Right ventricle myocardium superior (tissue), 1 donor: ENCODE measurements at places on chromosomes 1 and 21. TPM values are rescaled to one million over a fixed set of nuclear protein-coding genes. Genes with fewer than 3 reads are reported as not detected.

The PFDN2 gene
- total RNA-seq: 62.3 TPM

The HHIPL2 gene
- total RNA-seq: not detected

The PRMT2 gene
- total RNA-seq: 49.8 TPM

The SLC37A1 gene
- total RNA-seq: 3.8 TPM

The PPM1J gene
- total RNA-seq: 4.7 TPM

The STYXL2 gene
- total RNA-seq: 121 TPM

The PAX7 gene
- total RNA-seq: not detected

The DMRTA2 gene
- not detected for total RNA-seq

The GORAB gene
- 6.6 TPM for total RNA-seq

The KLHDC9 gene
- 4.7 TPM for total RNA-seq

The RPTN gene
- not detected for total RNA-seq

The CD247 gene
- total RNA-seq: 0.54 TPM

The CDC42BPA gene
- total RNA-seq: 40.5 TPM

The WNT9A gene
- total RNA-seq: 0.59 TPM

The TOR3A gene
- 10.1 TPM for total RNA-seq

The NGF gene
- 4.0 TPM for total RNA-seq

The TTC22 gene
- not detected for total RNA-seq

The FCER1G gene
- total RNA-seq: 21.5 TPM

The LMX1A gene
- not detected for total RNA-seq

The LAMC2 gene
- 4.0 TPM for total RNA-seq

The DAB1 gene
- total RNA-seq: 3.8 TPM

The SYPL2 gene
- total RNA-seq: 28.9 TPM

The PLEKHA6 gene
- 20.0 TPM for total RNA-seq

The PLA2G2A gene
- total RNA-seq: 154 TPM

The LRRC53 gene
- not detected for total RNA-seq

The PPCS gene
- 30.2 TPM for total RNA-seq

The TP73 gene
- not detected for total RNA-seq

The DMRTB1 gene
- total RNA-seq: not detected

The DUSP10 gene
- total RNA-seq: 4.5 TPM

The OR2T2 gene
- total RNA-seq: not detected

The COL6A2 gene
- 191 TPM for total RNA-seq

The AVPR1B gene
- total RNA-seq: not detected

The CLDN19 gene
- total RNA-seq: not detected

The REN gene
- not detected for total RNA-seq

The CBR3 gene
- total RNA-seq: 2.1 TPM

The DTL gene
- total RNA-seq: 0.43 TPM

The MPZ gene
- 4.8 TPM for total RNA-seq

The BMP8B gene
- 0.27 TPM for total RNA-seq

The HS2ST1 gene
- 10.7 TPM for total RNA-seq

The CLCA4 gene
- not detected for total RNA-seq

The TSTD1 gene
- total RNA-seq: 9.3 TPM

The GNPAT gene
- 61.0 TPM for total RNA-seq

The PCAT6 gene
- total RNA-seq: 1.0 TPM

The ITLN2 gene
- total RNA-seq: not detected

The KCND3 gene
- total RNA-seq: 19.7 TPM

The C1orf21 gene
- total RNA-seq: 47.6 TPM

The OR2L8 gene
- not detected for total RNA-seq

The SERPINC1 gene
- 0.51 TPM for total RNA-seq

The HSD11B1 gene
- total RNA-seq: 4.6 TPM

The S100A14 gene
- total RNA-seq: 5.8 TPM

The MXRA8 gene
- 21.7 TPM for total RNA-seq

The SPRR1B gene
- not detected for total RNA-seq

The ANXA9 gene
- total RNA-seq: not detected

The CLCA1 gene
- not detected for total RNA-seq

The P3H1 gene
- total RNA-seq: 6.7 TPM

The SLC2A5 gene
- 2.1 TPM for total RNA-seq

The VASH2 gene
- total RNA-seq: 2.2 TPM
